HuH-7.5 (cell line): ENCODE measurements at places on chromosomes 3 and 15.

DNA sequence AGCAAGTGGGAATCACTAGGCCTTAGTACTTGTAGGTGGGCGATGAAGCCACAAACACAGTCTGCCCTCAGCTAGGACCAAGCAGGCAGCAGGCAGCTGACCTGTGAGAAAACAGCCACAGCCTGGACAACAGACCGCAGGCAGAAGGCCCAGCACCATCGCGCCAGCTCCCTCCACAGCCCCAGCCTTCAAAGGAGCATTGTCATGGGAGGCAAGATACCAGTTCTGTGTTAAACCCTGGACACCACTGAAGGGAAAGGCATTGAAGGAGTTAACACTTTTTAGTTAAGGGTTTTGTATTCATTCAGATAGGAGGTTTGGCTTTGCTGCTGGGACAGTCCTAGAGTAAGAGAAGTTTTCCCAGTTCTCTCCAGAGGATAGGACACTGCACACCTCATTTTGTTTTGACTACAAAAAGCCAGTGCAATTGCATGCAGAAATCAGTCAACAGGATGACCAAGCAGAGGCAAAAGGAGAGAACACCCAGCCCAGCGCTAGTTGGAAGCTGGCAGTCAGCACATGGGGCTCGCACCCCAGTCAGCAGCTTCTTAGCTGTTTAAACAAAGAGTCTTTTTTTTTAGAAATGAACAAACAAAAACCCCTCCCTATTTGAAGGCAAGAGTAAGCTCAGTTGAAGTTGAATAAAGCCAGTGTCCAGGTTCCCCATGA, 286.1 kb upstream of the TPM1 start:
- no peak for DNase-seq

GRCh38 chr3:51687431-51688205, 16.6 kb downstream of the TEX264 start:
- DNase-seq = no peak

DNA sequence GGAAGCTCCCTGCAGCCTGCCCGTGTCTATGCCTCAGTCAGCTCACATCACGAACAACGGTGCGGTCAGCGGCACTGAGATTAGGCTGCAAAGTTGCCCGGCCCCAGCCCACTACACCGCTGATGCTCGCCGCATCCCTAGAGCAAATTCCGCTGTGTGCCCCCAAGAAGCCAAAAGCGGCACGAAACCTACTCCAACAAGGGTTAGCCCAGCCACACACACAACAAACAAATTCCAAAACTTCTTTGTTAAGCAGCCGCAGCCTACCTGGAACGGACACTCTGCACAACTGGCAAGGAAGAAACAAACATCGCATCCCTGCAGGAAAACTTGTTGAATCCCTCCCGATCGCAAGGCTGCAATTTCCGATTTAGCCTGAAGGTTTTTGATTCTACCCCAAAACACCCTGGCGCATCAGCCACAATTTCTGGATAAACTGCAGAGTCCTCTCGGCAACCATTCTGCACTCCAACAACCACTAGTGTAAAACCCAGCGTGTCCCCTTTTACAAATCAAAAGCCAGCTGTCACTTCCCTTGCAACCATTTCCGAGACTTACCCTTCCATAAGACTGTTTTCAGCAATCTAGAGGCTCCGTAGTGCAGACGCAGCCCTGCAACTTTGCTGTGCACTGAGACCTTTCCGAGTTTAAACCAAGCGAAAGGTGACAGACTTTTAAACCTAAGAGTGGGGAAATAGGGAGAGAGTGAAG, 449 bp downstream of the ROBO1 start:
- no peak for DNase-seq

DNA sequence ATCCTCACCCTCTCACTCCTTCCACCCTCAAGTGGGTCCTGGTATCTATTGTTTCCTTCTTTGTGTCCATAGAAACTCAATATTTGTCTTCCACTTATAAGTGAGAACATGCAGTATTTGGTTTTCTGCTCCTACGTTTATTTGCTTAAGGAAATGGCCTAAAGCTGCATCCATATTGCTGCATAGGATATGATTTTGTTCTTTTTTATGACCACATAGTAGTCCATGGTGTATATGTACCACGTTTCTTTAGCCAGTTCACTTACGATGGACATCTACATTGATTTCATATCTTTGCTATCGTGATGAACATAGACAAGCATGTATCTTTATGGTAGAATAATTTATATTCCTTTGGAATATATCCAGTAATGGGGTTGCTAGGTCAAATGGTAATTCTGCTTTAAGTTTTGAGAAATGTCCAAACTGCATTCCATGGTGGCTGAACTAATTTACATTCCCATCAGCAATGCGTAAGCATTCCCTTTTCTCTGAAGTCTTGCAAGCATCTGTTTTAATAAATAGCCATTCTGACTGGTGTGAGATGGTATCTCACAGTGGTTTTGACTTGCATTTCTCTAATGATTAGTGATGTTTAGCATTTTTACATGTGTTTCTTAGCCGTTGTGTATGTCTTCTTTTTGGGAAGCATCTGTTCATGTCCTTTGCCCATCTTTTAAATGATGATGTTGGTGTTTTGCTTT, 650.2 kb downstream of the ZNF385D start:
- DNase-seq = no peak

- DNase-seq = peak; percentile 68
Measured at GRCh38 chr15:91055548-91056331, 33.3 kb upstream of the VPS33B start.

DNA sequence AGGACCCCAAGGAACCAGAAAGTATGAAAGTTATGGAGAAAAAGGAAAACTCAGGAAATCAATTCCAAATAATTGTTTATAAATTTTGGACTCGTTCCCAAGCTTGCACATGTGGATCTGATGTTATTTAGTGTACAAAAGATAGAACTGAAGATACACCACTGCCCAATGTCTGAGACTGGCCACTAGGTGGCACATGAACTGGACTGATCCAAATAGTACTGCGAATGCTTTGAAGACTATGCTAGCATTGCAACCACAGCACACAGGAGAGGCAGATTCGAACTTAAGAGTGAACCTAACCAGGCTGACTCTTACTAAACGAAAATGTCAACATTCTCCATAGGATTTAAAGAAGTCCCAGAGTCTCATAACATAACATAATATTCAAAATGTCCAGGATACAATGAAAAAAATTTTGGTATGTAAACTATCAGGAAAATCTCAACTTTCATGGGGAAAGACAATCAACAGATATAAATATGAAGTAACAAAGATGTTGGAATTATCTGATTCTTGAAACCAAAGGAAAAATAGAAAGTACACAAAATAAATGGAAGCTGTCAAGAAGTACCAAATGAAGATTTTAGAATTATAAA, 596.7 kb downstream of the FGF12 start:
- no peak for DNase-seq

DNA sequence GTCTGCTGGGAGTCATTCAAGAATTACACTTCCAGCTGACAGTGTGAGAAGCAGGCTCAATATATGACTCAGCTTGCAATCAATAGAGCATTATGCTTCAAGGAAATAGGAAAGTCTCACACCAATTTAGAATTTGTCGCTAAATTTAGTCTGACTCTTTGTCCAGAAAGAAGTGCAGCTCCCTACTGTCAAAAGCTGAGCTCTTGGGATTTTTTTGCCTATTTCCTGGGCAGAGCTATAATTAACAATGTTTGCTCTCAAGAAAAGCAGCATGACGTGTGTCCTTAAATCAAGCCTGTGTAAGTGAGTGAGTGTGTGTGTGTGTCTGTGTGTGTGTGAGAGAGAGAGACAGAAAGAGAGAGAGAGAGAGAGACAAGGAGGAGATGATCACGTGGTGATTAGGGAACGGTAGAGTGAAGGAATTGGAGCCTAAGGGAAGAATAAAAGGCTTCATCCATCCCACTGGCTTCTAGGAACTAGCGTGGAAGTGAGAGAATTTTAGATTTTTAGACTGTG, 16.4 kb upstream of the SLC35G2 start:
- no peak for DNase-seq

GRCh38 chr15:63381301-63382204, at the start of gene CA12:
Gene CA12 (minus strand): TSS chr15:63381846. CDS start chr15:63381720, 126 bp downstream.
- peak; percentile 43 for DNase-seq

DNA sequence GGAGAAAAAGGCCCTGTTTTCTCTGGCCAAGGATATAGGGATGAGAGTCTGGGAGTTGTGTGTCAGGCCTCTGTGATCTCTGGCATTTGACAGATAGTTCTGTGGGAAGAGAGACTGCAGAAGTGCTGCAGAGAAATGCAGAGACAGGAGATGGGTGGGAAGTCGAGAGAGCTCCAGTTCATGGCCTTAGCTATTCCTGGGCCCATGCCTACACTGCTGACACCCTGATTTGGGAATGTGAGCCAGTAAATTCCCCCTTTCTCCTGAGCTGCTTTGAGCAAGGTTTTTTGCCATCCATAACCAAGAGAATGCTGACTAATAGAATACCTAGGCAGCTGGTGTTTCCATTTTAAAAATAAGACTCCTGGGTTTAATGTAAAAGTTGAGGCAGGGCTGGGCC, 59.3 kb downstream of the EBLN2 start:
- DNase-seq = no peak

DNA sequence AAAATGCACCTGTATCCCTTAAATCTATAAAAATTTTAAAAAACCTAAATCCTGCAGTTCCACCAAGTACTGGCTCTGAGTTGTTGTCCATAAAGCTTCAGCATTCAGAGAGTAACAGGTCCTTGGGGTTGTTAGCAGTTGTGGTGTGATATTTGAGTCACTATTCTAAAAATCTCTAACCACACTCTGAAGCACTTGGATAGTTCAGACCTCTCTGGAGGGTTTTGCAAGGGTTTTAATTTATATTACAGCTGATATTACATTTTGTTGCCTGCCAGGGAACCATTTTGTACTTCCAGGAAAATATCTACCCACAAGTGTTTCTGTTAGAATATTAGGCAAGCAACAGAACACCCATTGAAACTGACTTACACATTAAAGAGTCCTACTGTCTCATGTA, 255.6 kb downstream of the TBL1XR1 start:
- DNase-seq = no peak
